Activated CD8-positive, alpha-beta T cell treated with anti-CD3 and anti-CD28 coated beads for 36 hours (primary cell): ENCODE measurements at places on chromosomes 4 and X. TPM values are rescaled to one million over a fixed set of nuclear protein-coding genes. Genes with fewer than 3 reads are reported as not detected.

PNMA6F gene
- not detected for total RNA-seq

IL2RG gene
- total RNA-seq: 302 TPM

ANAPC4 gene
- total RNA-seq: 29.2 TPM

DMRTC1 gene
- not detected for total RNA-seq

C4orf50 gene
- total RNA-seq: 0.07 TPM

SLITRK4 gene
- not detected for total RNA-seq

JADE3 gene
- 0.51 TPM for total RNA-seq

SNCA gene
- not detected for total RNA-seq

OPN1MW3 gene
- total RNA-seq: not detected

TCEAL6 gene
- total RNA-seq: not detected

DMRTC1B gene
- not detected for total RNA-seq

ENPEP gene
- 0.05 TPM for total RNA-seq

SHROOM4 gene
- total RNA-seq: not detected

S100G gene
- total RNA-seq: not detected

FGD1 gene
- 0.07 TPM for total RNA-seq

CDS1 gene
- total RNA-seq: 0.07 TPM

MAGEA6 gene
- total RNA-seq: not detected

CD38 gene
- total RNA-seq: 24.3 TPM

SPIN2B gene
- 6.0 TPM for total RNA-seq

DCAF8L2 gene
- not detected for total RNA-seq

SSX2B gene
- total RNA-seq: not detected

NLGN4X gene
- total RNA-seq: not detected

CFAP97 gene
- total RNA-seq: 48.5 TPM

AMOT gene
- 1.8 TPM for total RNA-seq

BEX5 gene
- total RNA-seq: 2.9 TPM

PHOX2B gene
- not detected for total RNA-seq

FAM9C gene
- total RNA-seq: not detected

SFRP2 gene
- not detected for total RNA-seq

HS6ST2 gene
- total RNA-seq: 0.14 TPM

NAP1L2 gene
- total RNA-seq: 1.0 TPM

HSFX1 gene
- total RNA-seq: 0.31 TPM

LONRF3 gene
- total RNA-seq: 1.7 TPM

ACE2 gene
- total RNA-seq: not detected

USP17L13 gene
- not detected for total RNA-seq

IL9R gene
- total RNA-seq: 3.8 TPM

MAOB gene
- not detected for total RNA-seq

PTPN13 gene
- total RNA-seq: 0.38 TPM

MAGEA1 gene
- total RNA-seq: not detected

ING2 gene
- total RNA-seq: 18.2 TPM

SLC6A14 gene
- total RNA-seq: not detected

MAGEA4 gene
- not detected for total RNA-seq

AKAP14 gene
- not detected for total RNA-seq

GRID2 gene
- not detected for total RNA-seq

MAGEB2 gene
- total RNA-seq: not detected

FAM47E gene
- not detected for total RNA-seq

CCSER1 gene
- not detected for total RNA-seq

SHOX gene
- not detected for total RNA-seq

ADH1A gene
- total RNA-seq: not detected

ZNF280C gene
- total RNA-seq: 5.4 TPM

UGT2B17 gene
- not detected for total RNA-seq

CLDN2 gene
- not detected for total RNA-seq

MAP7D2 gene
- 0.20 TPM for total RNA-seq

BTK gene
- total RNA-seq: 1.6 TPM

MAGED4 gene
- 0.99 TPM for total RNA-seq

UGT2B11 gene
- not detected for total RNA-seq

TMEM255A gene
- total RNA-seq: not detected
